ENCODE measurements at places on chromosomes 1 and 21. TPM values are rescaled to one million over a fixed set of nuclear protein-coding genes. Genes with fewer than 3 reads are reported as not detected.

VHLL gene
- total RNA-seq, result not detected

TNFSF18 gene
- 1.2 TPM for total RNA-seq

CEP170 gene
- 60.1 TPM for total RNA-seq

STXBP3 gene
- total RNA-seq, result 57.9 TPM

OPTC gene
- total RNA-seq, result not detected

HSD3B1 gene
- not detected for total RNA-seq

Data from Daoy (cell line).